ENCODE measurements at places on chromosomes 16 and 17.

DNA sequence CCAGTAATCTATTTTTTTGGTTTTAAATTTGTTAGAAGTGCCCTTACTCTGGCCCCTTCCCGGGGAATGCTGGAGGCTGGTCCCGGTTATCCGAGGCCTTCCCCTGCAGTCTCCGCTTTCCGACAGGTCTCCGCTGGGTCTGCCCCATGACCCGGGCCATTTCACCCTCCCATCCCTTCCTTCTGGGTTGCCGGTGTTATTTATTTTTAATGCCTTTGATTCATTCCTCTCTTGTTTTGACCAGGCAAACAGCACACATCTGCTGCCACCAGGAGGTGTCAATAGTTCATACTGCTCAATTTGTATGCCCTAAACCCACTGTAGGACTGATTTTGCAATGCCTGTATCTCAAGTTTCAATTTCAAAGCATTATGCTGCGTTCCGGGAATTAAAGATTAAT is 113.2 kb upstream of the IRX5 start:
- DNase-seq, result no peak

DNA sequence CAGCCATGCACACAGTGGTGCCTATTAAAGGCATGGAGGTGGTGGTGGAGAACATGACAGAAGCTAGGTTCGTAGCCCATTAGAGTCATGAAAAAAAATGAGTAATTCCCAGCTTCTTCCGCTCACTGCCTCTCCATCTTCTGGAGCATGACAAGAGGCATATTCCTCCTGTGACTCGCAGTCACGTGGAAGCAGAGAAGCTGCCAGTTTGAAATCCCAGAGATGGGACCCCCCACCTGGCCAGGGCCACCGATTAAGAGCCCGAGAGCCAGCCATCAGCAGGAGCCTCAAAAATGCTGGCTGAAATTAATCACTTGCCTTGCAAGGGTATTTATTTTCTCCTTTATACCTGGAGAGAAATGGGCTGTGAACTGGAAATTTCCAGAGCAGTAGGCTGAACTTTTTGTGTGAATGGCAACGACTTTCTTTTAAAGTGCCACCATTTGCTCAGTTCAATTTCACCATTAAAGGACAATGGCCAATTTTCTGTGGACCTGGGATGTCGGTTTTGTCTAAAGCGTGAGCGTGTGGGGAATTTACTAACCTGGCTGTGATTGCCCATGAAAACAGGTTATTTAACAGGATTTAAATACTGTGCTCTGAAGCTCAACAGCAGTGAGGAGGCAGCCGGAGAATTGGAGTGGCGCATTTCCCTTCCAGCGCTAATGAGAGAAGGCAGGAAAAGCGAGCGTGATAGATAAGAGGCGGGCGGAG is 189.7 kb upstream of the SDK2 start:
- DNase-seq, result no peak

- DNase-seq, result no peak
These were observed 30.7 kb downstream of the SDK2 start for GRCh38 chr17:73613271-73614233.

- no peak for DNase-seq
These were observed 99.3 kb upstream of the SOX9 start for GRCh38 chr17:72021417-72022041.

DNA sequence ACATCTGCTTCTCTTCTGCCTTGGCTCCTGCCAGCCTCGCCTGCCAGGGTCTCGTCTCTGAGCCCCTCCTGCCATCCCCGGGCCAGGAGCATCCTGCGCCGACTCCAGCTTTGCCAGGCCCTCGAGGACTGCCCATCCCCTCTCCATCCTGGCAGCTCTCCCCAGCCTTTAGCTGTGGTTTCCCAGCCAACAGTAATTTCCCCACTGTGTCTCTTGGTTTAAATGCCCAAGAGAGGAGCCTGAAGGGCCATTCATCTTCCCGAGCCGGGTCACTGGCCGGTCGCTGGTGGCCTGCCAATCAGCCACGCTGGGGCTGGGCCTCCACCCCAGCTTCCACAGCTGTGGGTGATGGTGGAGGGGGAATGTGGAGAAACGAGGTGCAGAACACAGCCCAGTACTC is 47.8 kb downstream of the MRC2 start:
- DNase-seq, result no peak

Measured in stimulated activated CD4-positive, alpha-beta T cell treated with anti-CD3 and anti-CD28 coated beads, Interleukin-4, amount 100 ng/mL, for 24 hours (primary cell).